ENCODE measurements at places on chromosomes 3 and 15.

GRCh38 chr3:140736863-140737460, 59.1 kb downstream of the TRIM42 start:
- DNase-seq: no peak

DNA sequence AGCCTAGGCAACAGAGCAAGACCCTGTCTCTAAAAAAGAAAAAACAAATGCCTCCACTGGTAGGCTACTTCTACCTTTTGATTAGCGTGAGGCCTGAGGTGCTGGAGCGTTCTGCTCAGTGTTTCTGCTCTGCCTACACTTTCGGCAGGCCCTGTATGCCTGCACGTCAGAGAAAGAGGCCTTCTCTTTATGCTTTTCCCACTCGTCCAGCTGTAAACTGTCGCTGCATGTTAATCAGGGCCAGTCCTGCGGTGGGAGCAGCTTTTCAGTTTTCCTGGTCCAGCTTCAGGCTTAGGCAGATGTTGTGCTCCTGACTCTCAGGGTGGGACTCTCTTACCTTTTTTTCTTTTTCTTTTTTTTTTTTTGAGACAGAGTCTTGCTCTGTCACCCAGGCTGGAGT, 25.3 kb downstream of the CSPG5 start:
- DNase-seq: no peak

- DNase-seq: no peak
Measured at GRCh38 chr3:195802795-195803194, 8.9 kb downstream of the MUC4 start.

DNA sequence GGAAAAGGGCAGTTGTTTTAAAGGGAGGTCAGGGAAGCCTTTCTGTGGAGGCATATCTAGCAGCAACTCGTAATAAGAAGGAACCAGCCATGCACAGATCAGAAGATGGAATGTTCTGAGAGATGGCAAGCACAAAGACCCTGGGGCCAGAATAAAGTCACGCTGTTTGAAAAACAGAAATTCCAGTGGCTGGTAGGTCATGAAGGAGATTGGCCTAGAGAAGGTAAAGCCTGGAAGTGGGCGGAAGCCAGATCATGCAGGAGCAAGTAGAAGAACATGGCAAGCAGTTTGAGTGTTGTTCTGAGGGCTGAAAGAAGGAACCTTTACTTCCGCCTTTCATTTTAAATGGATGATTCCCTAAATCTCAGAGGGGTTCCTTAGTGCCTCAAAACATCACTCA, 208.1 kb upstream of the PPP2R3A start:
- DNase-seq: no peak

DNA sequence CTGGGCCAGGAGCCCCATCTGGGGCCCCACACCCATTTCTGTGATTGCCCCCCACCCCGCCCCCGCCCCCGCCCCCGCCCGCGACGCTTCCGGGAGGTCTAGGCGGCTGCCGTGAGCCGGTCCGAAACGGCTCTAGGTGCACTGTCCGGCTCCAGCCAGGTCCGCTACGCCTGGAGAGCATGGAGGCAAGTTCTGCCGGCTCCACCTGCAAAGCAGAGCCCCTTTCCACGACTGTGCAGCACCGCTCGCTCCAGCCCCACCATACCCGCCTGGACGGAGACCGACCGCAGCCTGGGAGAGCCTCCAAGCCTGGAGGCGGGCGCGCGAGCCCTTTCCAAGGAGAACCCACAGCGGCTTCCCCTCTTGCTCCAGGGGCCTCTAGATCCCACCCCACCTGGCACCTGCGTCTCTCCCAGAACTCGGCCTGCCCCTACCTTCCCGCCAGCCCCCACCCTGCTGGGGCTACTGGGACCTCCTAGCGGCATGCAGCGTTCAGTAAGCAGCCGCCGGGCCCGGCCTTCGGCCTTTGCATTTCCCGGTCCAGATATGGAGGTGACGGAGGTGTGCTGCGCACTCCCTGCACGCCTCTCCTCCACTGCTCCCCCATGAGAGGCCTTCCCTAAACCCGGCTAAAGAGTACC, 66.2 kb downstream of the KLF13 start:
- DNase-seq: no peak

DNA sequence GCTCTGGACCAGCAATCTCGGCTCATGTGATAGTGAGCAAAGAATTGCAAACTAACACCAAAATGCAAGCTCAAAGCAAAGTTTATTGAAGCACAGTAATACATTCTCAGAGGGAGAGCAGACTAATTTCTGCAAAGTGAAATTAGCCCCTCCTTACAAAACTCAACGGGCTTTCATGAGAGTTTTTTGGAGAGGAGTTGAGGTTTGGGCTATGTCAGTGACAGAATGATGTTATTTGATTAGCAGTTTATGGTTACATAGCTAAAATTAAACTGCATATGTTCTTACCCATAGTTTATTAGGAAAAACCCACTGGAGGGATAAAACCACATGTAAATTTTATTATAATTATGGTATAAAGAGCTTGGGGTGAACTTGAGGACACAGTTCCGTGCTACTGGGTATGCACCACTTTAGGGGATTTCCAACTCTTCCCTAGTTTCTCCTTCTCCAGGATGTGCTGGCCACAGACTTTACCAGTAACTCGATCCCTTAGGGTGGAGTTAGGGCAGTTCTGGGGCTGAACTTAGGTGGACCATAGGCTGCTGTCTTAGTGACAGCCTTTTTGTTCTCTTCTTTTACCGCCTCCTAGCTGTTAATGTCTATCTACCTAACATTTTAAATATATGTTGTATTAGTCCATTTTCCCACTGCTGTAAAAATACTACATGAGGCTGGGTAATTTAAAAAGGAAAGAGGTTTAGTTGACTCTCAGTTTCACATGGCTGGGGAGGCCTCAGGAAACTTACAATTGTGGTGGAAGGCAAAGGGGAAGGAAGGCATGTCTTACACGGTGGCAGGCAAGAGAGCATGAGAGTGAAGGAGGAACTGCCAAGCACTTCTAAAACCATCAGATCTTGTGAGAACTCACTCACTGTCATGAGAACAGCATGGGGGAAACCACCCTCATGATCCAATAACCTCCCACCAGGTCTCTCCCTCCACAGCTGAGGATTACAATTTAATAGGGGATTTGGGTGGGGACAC, 8.9 kb upstream of the AADACL2 start:
- no peak for DNase-seq

DNA sequence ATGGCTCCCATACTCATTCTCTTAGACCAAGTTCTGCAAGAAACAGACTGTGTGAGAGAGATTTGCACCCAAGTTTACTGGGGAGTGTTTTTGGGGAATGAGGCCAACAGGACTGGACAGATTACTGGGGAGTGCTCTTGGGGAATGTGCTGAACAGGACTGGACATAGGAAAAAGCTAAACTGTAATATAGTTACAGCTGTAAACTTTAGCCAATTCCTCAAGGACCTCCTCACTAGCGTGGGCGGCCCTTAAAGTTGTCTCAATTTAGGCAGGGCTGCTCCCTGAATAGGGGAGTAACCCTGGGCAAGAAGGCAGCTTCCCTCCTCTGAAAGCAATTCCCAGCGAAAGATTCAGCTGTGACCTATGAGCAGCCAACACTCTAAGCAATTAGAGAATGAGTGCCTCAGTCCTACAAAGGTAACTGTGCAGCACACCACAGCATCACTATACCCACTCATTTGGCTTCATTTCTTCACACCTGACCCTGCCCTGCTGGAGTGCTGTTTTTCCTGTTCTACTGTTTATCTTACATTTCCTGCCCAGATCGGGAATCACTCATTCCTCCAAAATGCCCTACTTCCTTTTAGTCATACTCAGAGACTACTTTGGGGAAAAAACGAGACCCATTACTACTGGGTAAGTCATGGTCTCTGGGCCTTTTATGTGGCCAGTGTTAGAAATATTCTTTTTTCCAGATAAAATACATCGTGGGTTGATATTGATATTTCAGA, 41.3 kb upstream of the TRIM42 start:
- no peak for DNase-seq

DNA sequence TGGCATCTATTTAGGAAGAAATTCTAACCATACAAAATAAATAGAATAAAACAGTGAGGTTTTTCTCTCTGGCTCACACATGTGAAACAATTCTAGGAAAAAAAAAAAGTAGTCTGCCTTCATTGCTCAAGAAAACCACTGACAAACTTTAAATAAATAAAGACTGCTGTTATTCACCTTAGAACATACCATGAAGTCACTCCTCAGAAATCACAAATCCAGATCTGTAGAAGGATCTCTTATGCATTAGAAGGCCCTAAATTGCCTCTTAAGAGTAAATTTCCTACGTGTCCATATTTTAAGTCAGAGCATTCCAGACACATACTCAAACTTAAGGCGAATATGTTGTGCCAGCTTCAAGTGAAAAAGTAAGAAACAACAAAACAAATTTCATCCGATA, 217.3 kb downstream of the ZIC4 start:
- DNase-seq: no peak

GRCh38 chr15:62306851-62307504, 141.9 kb upstream of the C2CD4B start:
- no peak for DNase-seq

DNA sequence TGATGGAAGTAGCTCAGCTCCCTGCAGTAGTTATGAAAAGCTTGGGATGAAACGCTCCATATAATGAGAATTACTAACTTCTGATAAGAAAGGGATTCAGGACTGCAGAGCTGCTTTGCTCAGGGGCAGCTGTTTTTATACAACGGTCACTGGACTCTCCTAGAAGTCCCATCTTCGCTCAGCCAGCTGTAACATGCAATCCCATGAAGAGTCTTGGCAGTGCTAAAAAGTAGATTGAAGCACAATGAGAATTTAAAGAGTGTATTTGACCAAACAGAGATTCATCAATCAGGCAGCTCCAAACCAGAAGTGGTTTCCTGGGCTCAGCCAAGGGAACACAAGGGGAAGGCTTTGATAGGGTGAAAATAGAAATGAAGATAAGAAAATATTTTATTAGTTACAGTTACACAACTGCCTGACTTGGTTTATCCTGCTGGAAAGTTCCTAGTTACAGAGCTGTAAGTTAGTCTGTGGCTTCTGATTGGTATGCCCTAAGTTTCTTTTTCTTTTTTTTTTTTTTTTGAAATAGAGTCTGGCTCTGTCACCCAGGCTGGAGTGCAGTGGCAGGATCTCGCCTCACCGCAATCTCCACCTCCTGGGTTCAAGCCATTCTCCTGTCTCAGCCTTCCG, 24.1 kb downstream of the SIDT1 start:
- no peak for DNase-seq

GRCh38 chr3:11510001-11510340, 133.7 kb downstream of the VGLL4 start:
- no peak for DNase-seq

DNA sequence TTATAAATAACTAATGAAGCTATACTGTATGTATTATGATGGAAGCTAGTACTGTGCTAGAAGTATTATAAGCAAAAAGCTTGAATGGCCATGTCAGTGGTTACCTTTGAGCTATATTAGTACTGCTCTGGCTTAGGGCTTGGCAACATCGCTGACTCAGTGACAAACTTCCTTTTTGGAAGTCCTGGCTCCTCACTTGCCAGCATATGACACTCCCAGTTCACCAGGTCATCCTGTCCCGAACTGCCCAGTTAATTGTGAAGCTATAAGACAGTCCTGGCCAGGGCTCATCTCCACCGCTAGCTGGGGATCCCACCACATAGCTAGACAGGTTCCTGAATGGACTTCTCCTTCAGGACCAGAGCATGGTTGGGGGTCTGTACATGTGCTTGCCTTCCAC, 31.9 kb downstream of the RAB8B start:
- DNase-seq: no peak

GRCh38 chr15:39851500-39852092, 68.5 kb downstream of the GPR176 start:
- DNase-seq: no peak

GRCh38 chr3:31035681-31036080, 141.2 kb upstream of the GADL1 start:
- DNase-seq: no peak

DNA sequence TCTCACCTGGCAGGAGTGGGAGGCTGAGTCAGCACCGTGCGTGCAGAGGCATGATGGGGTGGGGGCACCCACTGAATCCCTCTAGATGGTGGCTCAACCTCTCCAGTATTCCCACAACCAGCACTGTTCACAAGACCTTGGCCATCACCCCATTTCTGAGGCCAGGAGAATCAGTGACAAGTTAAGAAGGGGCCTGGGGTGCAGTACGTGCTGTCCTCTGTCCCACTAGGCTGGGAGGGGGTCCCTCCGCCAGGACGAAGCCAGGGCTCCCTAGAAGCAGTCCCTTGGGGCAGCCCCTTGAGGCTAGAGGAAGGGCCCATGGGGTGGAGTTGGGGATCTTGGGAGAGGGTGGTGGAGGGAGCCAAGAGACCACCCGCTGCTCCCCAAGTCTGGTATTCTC, 4.8 kb downstream of the MYL3 start:
- DNase-seq: no peak

DNA sequence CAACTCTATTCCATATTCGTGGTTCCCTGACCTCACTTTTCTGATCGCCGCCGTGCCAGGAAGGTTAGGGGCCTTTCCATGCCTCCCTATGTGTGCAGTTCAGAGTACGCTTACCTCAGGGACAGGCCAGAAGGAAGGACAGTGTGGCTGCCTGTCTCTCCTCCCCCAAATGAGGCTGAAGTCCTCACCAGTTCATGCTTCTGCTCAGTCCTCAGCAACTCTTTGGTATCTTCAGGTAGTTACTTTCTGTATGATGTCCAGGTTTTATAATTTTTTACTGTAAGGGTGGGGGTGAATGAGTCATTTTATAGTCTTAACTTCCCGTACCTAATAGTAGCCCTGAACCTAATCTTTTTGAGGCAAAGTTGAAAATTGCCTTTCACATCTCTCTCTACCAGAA, 98.7 kb downstream of the VPS8 start:
- no peak for DNase-seq

GRCh38 chr15:66130496-66131034, 123.0 kb downstream of the MEGF11 start:
- DNase-seq: no peak

DNA sequence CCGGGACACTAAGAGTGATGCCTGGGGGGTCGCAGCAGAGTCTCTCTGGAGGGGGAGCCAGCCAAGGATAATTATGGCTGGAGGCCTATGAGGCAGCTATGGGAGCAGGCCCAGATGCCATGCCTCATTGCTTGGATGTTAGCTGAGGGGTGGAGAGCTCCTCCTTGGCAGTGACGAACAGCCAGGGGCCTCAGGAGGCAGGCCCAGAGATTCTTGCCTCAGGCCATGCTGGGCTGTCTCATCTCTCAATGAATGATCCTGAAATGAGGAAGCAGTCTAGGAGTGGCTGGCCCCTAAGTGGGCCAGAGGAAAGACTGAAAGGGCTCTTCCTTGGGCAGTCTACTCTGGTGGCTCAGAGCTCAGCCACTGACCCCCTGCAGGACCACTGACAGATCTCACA, 21.3 kb downstream of the KIF9 start:
- no peak for DNase-seq

DNA sequence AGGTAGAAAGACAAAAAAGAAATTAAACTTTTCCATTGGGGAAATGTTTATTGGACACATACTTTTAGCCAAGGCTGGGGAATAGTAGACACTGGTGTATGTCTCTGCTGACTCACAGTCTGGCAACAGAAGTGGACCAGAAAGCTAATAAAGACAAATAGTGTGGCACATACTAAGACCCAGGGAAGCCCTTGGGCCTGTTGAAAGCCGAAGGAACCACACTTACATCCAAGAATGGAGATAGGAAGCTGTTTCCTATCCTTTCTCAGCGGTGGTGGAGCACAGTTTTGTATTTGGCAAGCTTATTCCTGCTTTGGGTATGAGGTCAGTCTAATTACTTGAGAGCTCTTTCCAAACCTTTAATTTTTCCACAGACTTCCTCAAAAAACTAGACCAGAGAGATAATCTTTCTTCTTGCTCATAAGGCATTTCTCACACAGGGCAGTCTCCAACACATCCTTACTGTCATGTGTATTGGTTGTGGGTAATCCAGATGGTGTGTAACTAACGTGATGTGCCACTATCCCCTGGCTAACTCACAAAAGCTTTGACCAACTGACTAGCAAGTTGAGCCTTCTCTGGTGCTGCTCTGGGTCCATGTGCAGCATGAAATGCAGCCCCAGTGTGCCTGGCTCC, 279.1 kb upstream of the IGF1R start:
- no peak for DNase-seq
